Stimulated activated CD4-positive, alpha-beta T cell treated with anti-CD3 and anti-CD28 coated beads, Interleukin-4, amount 100 ng/mL, for 24 hours (primary cell): ENCODE measurements at places on chromosomes 1 and 21.

GRCh38 chr1:203440771-203441170 is 34.8 kb upstream of the PRELP start:
- DNase-seq = no peak

DNA sequence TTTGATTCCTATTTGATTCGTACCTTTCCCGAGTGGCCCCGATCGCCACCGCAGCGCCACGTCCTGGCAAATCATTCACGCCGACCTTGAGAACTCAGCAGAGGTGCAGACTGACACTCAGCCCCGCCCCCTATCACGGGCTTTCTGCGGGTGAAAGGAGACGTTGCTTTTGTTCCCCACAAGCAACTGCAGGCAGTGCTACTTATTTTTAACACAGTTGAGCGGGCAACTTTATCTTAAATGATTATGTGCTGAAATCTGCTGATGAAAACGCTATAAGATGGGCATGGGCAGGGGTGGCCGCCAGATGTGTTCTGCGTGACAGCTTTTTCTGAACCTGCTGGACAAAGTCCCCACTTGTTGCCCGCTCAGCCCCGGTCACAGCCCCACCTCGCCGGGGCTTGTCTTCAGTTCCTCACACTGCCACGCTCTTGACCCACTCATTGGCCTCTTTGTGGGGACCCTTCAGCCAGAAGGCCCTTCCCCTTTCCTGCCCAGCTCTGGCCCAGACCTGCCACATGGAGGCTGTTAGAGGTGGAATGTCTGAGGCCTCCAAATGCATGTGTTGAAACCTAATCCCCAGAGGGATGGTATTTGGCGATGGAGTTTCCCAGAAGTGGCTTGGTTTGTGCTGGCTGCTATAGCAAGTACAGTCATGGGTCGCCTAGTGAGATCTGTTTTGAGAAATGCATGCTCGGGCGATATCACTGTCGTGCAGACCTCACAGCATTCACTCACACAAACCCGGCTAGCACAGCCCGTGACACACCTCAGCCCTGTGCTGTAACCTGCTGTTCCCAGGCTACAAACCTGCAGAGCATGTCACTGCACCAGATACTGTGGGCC is 15.7 kb upstream of the PDXK start:
- DNase-seq = no peak

DNA sequence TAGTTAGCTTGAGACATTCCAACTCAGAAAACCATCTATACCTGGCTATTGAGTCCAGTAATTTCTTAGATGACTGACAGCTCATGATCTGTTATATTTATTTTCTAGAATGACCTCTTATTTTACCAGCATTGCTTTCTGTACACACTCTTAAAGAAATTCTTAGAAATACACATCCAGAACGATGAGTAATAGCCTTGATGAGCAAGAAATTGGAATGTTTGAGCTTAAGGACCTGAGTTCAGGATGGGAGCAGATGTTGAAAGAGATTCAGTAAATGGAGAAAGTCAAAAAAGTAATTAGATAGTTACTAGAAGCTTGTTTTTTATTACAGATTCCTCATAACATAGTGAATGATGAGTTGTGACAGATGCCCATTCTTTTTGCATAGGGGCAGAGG is 11.7 kb downstream of the PYHIN1 start:
- no peak for DNase-seq

DNA sequence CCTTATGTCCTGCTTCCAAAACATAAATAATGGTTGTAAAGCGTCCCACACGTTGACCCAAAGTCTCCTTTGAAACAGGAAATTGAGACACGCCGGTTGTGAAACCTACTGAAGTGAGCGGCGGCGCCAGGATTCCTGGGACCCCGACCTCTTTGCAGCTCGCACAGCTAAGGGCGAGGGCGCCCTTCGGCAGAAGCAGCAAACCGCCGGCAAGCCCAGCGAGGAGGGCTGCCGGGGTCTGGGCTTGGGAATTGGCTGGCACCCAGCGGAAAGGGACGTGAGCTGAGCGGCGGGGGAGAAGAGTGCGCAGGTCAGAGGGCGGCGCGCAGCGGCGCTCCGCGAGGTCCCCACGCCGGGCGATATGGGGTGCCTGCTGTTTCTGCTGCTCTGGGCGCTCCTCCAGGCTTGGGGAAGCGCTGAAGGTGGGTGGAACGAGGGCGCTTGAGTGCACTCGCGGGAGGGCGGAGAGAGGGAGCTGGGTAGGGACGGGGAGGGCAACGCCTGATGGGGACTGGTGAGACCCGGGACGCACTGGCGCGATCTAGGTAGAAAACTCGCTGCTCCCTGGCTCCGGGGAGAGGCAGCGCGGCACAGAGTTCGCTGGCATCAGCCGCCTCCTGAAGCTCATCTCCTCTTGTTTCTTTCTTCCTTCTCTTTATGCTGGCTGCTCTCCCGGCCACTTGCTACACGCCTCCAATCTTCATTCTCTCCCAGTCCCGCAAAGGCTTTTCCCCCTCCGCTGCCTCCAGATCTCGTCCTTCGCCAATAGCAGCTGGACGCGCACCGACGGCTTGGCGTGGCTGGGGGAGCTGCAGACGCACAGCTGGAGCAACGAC is at the start of gene CD1D:
Gene CD1D, plus strand, starts transcription at position 155 of the 836 bp plus-strand sequence. Its CDS starts 207 bp downstream, at position 362.
- no peak for DNase-seq

DNA sequence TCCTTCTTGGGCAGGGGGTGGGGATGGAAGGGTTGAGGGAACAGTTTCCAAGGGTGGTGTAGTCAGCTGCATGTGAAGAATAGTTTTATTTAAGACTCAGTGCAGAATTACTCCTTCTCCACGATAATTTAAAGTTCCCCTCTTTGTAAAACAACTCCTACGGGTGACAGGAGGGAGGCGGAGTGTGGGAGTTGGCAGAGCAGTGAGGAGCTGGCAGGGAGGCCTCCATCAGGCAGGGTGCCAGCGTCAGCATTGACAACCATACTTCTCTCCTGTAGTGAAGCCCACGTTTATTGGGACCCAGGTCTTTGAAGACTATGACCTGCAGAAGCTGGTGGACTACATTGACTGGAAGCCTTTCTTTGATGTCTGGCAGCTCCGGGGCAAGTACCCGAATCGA is 93.8 kb downstream of the MTR start:
- no peak for DNase-seq

DNA sequence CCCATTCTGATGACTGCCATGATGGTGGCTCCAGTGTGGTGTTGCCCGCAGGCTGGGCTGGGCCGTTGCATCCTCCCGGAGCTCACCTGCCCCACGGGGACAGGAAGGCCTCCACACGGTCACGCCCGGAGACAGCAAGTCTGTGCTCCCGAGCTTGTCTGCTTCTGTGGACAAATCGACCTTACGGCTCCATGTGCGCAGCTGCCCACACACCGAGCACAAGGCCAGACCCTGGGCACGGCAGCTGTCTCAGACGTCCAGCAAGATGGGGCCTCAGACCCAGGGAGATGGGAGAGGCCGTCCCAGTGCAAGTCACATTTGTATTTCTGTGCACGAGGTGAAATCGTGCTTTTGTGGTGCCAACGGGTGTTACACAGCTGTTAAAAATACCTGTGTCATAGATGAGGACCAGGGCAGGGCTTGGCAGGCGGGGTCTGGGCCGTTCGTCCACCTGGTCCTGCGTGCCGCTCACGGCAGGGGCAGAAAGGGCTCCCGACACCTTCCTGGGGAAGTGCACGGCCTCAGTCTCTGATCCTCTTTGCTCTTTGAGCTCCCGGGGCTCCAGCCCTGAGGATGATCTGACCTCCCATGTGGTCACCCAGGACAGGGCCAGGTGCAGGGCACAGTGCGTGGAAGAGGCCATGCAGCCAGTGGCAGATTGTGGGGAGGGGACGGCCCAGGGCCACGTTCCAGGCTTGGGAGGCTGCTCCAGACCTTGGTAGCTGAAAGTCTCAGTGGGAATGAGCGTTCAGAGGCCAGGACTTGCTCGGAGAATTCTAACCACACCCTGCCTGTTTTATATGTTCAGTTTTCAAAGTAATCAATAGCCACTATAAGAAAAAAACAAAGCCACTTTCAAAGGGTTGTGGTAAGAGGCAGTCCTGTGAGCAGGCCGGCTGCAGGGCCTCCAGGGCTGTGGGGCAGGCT is 13.5 kb downstream of the COL6A1 start:
- no peak for DNase-seq

DNA sequence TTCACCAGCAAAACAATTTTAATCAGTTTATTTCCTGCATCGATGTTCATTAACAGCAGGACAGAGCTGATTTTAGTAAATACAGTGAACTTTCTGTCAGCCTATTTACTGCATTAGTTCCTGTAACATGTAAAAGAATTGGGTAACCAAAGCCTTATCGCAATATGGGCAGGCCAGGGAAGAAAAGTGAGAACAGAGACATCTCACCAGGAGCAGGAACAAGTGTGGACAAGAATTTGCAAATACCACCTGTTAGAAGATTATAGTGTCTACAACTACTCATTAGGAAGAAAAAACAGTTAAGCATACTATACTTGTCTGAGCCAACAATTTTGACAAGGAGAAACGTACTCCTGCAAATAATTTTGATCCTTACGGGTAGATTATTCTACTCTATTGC is 1293.9 kb downstream of the PLA2G4A start:
- DNase-seq = no peak

- DNase-seq = no peak
These were observed 5.8 kb upstream of the CD1C start for GRCh38 chr1:158283965-158284364.

GRCh38 chr1:27678747-27679146 is 6.8 kb upstream of the IFI6 start:
- no peak for DNase-seq

DNA sequence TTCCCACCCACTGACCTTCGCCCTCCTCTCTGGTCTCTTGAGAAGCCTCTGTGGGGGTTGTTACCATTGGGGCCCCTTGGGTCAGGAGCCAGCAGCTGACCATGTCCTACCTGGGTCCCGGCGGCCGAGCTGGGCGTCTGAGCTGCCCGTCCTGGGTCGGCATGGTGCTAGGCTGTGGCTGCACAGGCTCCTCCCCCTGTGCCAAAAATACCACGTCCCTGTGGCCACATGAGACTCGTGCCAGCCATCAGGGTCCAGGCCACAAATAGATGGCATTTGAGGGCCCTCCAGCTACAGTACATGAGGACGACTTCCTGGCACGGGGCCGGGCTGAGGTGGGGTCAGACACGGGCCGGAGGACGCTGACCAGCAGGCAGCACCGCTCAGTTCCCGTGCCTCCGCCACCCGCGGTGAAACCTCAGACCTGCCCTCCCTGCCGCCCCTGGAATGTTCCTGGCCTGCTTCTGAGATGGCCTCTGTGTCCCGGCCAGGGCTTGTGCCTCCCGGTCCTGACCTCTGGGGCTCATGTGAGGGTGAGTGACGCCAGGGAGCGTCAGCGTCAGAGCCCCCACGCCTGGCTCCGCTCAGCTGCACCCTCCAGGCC is at the start of gene PERM1:
Gene PERM1, minus strand, starts transcription at position 139 of the 604 bp plus-strand sequence. CDS start 1,064 bp downstream, outside the sequence.
- no peak for DNase-seq

- DNase-seq = no peak
These were observed 23.4 kb upstream of the CSF1 start for GRCh38 chr1:109887271-109887670.

DNA sequence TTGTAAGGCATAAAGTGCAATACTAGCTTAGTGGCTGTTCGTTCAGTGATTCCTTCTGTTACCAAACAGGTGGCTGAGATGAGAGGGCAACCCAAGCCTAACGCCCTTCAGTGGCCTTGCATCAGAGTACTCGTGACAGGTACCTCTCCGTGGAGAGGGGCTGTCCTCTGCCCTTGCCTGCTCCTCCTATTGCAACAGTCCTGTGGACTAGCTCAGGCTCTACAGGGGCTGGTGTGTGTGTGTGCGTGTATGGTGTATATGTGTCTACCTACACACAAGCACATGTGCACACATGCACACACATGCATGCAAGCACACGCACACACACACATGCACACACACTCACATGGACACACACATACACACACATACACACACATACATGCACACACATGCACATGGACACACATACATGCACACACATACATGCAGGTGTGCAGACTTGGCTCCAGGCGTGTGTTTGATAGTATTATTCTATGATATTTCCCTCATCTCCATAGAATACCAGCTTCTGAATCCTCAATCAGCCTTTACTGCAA is 15.1 kb downstream of the TFF3 start:
- no peak for DNase-seq

- DNase-seq = no peak
These were observed 67.6 kb downstream of the POFUT2 start for GRCh38 chr21:45220071-45220481.

- peak; percentile 65 for DNase-seq
These were observed 800 bp downstream of the HIPK1 start for GRCh38 chr1:113929750-113930498.

DNA sequence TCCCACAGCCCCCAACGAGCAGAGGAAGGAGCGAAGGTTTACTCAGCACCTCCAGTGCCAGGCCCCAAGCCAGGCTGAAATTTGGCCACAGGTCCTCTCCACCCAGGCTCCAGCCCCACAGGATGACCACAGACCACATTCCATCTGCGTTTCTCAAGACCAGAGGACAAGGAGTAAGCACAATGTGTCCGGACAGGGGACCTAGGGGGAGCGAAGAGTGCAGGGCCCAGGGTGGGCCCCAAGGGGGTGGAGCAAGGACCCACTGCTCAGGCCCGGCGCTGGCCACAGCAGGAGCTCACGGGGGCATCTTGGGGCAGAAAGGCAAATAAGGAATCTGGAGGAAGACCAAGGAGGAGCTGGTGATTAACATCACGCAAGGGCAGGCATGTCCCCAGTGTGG is 100.5 kb downstream of the NPHP4 start:
- no peak for DNase-seq
